Activated CD4-positive, alpha-beta T cell treated with anti-CD3 and anti-CD28 coated beads, Interleukin-2, Interleukin-4, amounts not matched to agents 100 ng/mL and 50 ng/mL, durations not matched to agents 16 hours and 8 hours (primary cell): ENCODE measurements at places on chromosomes 5 and 9.
A peak's percentile ranks its signal among the peaks of the same experiment; 100 is the strongest.

DNA sequence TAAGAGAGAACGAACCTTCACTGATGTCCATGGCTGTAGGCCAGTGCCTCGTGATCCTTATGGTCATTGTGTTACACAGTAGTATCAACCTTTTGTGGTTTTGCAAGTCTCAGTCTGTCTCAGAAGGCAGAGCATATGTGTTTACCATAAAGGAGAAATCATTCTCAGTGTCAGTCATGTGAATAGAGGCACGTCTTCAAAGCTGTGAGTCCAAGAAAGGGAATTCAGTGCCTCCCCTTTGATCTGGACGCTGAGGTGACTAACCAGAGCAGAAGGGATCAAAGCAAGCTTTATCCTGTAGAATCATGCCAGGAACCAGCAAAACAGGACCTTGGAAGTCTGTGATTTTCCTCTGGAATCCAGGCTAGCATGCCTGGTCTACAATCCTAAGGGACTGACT lies 433.9 kb downstream of the DNAH5 start:
- no peak for DNase-seq

DNA sequence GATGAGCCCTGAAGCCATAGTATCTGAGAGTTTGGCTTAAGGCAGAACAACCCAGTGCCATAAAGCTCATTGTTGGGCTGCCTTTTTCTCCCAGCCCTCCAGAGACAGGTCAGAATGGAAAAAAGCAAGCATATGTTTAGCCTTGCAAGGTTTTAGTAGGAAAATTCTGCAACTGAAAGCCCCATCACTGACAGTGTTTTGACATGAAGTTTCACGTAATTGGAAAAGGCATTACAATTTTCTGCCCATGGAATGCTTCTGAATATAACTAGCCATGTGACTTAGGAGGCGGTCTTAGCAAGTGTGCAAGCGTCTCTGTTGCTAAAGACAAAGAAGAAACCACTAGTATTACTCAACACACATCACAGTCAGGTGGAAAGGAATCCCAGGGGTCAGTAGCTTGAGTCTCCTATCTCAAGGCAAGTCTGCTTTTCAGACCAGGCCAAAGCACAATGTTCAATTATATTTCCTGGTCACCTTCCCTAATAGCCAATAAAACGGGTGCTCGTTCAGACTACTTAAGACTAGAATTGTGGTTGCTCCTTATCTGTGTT lies 117.6 kb downstream of the CARTPT start:
- DNase-seq = no peak

DNA sequence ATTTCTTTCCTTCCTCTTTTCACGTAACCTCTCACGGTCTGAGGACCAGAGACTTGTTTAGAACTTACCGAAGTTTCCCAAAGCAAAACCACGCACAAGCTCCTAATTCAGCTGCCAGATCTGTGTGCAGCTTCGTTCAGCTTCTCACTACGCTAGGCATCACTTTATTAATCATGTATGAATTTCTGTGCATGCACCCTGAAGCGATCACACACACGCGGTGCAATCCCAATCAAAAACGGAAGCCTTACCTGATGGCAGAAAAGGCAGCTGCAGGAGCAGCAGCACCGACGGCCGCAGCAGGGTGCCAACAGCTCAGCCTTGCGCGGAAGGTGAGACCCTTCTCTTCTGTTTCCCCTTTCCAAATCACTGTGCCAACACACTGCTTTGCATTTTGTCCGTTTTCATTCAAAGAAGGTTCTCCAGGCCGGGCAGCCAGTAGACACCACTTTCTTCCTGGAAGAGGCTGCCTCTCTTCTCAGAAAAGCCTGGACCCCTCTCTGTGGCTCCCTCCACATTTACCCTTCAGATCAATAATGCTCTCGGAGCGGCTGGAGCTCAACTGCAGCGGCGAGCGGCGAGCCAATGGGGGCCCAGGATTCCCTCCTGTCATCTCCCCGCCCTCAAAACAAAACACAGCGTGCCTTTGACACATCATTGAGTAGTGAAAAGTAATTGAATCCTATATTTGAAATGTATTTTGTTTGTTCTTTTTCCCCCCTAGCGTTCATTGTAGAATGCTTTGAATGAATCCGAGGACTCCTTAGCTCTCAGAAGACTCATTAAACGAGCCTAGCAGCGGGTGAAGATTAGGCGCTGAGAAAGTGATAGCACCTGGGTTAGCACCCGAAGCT lies at the start of gene CDH12:
TSS of gene CDH12 (minus strand) at position 538 of the 854 bp plus-strand sequence.
- DNase-seq = no peak

DNA sequence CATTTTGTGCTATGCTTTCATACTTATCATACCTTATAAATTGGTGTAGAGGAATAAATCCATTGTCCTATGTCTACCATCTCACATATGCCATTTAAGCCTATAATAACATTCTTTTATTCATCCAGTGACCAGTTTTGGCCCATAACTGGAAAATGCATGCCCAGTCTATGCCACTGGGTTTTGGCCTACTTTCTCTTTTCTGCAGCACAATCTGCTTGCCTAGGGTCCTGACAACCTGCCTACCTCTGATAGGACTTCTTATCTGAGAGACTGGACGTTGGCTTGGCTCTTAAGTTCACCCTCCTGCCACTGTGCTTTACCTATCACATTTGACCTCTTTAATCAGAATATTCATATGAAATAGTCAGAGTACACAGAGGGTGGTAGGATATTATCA lies 103.0 kb downstream of the PRR16 start:
- no peak for DNase-seq

- DNase-seq = no peak
Measured at GRCh38 chr5:135075621-135076020, 41.6 kb upstream of the PITX1 start.

DNA sequence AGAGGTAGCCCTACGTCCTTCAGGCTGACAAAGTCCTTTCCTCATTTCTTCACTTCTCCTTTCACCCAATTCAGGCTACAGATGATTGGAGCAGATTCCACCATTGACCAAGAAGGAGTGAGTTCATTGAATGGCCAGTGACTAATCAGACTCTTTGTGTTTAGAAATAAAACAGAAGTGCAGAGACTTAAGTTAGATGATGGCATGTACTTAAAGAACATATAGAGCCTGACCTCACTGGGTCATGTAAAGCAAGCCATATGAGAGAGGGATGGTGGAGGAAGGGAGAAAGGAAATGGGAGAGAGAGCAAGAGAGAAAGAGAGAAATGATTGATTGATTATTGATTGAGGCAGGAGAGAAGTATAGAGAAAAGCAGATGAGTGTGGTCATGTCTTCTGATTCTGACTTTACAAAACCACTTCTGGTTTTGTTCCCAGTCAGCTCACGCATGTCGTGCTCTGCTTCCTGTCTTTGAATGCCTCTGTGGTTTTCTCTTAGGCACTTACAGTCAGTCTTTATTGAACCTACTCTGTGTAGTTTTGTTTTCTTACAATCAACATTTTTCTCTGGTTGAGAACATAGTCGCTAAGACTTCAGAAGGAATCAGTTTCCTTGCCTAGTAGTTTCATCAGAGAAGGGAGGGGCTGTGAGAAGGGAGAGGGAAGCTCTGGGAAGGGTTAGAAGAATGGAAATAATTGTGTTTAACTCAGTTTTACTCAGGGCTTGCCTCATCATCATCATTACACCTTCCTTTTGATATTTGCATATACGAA lies 149.2 kb upstream of the KLF9 start:
- DNase-seq = peak; percentile 91

DNA sequence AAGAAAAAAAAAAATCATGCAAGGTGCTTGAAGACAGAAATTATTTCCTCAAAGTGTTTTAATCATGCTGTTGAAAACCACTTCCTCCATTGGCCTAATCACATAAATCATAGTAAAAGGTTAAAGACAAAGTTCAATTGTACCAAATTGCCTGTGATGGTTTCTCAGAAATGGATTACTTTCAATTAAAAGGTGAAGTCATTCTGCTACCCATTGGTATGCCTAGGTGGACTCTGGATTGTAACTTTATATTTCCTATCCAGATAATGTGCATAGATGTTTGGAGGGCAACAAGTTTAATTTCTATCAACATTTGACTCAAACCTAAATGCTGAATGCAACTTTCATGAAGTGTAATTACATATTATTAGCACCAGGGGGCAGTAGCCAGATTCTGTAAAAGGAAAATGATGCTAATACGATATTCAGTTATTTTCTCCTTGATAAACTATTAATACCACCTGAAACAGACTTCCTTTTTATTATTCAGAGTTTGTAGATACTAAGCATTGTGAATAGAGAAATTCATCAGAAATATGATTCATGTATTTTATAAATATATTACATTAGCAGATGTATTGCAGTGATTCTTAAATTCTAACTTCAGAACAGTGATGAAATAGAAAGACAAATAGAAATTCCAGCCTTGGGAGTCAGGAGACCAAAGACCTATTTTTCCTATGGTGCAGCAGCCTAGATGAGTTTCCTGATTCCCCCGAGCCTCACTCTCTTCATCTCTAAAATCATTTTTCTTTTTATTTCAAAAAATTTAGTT lies 148.2 kb downstream of the CAAP1 start:
- peak; percentile 11 for DNase-seq

- no peak for DNase-seq
Measured at GRCh38 chr5:180394031-180394636, 41.0 kb upstream of the GFPT2 start.

DNA sequence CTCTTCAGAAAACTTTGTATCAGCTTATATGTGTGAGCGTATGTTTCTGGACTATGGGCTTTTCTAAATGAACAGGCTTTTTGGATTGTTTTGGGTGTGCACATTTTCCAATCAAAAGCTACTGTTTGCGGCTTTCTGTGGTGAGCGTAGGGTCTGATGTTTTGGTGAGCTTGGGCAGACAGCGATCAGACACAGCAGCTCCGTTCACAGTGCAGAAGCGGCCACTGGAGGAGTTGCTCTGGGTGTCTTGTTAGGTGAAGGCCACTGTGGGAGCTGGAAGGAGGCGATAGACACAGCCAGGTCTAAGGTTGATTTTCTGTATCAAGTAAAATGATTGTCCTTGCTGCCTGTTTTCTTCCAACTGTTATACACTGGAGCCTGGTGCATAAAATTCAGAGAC lies 11.1 kb downstream of the PRRC2B start:
- DNase-seq = no peak

GRCh38 chr5:89260254-89260653 lies 377.3 kb upstream of the MEF2C start:
- no peak for DNase-seq

DNA sequence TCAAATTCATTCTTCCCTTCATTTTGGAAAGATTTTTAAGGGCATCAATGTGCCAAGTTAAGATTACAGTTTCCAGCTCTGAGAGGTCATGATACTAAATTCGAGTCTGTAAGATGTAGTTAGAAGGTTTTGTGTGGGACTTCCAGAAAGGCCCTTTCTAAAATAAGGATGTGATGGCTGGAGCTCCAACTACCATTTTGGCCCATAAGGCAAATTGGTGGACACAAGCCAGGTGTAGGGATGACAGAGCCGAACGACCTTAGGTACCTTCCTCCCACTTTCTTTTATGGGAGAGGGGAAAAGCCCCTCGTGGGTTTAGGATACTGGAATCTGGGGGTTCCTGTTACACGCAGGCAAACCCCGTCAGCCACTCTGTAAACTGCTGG lies 54.3 kb upstream of the PTPDC1 start:
- DNase-seq = no peak

DNA sequence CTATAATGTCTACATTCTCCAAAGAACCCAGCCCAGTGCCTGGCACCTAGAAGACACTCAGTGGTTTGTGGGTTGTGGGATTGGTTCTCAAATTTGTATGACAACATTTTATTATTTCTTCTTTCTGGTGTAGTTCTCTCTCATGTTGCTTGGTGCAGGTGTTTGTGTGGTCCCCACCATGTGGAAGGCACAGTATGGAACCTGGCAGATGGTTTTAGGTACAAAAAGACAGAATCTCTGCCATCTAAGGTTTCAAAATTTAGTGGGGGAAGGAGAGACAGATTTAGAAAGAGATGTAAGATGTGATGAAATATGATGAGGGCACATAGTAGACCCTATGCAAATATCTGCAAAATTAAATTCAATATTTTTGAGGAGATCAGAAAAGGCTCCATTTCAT lies 323.8 kb downstream of the CDK5RAP2 start:
- DNase-seq = no peak
